KG1 (cell line): ENCODE measurements at places on chromosomes 5 and 9.
A peak's percentile ranks its signal among the peaks of the same experiment; 100 is the strongest.

DNA sequence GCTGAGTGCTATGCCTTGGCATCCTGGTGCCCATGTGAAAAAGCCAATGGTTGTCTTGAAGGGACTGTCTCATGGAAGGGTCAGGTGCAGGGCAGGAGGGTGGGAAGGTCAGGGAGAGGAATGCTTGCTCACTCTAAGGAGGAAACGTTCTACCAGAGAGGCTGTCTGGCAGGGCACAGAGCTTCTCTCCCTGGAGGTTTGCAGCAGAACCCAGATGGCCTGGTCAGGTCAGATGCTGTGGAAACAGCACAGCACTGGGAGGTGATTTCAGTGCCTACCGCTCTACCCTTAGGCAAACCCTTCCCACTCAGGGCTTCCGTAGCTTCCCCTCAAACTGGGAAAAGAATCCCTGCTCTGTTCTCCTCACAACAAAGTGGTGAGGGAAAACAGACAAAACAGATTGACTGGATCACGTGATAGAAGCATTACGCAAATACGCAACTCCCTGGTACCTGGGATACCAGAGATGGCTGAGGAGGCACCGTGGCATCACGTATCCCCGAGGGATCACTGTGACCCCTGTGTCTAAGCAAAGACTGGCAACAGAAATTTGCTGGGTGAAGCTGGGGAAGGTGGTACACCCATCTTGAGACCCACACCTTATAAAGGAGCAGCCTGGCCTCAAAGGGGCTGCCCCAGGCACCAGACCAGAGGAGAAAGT lies 3.9 kb upstream of the MGAT1 start:
- DNase-seq, result no peak

DNA sequence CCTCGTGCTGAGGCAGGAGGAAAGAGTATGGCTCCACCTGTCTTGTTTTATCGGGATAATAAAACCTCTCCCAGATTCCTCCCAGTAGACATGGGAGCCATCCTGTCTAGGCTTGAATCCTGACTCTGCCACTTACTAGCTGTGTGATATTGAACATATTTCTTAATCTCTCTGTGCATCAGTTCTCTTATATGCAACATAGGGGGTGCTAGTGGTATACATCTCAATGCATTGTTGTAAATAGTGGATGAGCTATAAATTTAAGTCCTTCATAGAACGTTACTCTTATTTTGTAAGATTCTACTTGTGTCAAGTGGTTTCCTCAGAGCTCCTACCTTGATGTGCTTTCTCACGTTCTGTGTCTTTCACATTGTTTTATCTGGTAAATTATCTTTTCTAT lies 417.7 kb upstream of the POU5F2 start:
- DNase-seq, result no peak

DNA sequence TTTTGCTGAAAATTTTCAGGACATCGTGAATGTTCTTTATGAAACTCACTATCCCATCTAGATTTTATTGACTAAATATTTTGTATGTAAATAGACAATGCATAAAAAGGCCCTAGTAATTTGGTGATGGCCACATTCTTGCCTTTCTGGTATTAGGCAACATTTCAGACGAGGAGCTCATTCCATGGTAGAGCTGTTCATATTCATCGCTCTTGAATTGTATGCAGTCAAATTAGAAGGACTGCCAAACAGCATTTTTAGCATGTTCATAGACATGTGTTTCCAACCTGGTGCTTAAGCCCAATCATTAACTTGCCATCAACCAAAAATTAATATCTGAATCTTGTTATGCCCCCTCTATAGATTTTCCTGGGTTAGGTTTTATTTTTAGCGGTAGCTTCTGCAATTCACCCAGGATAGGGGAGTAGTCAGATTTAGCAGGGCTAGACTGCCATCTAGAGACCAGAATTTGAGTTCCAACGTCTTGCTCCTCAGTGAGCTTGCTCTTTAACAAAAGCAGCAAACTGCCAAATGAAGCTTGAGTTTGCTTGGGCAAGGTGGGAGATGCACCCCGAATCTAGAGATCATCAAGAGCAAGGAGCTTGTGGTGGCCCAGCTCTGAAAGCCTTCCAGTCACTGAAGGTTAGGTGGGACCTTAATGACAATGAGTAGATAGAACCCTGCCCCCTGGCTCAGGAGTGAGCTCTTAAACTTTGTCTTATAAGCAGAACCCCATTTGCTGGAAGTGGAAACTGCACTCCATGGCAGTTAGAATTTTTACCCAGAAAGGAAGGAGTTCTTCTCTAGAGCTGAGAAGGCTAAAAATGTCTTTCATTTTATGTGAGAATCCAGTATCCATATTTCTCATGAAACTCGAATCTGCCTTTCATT lies 456.2 kb downstream of the RASEF start:
- peak; percentile 50 for DNase-seq

- DNase-seq, result no peak
Measured at GRCh38 chr5:155948576-155948975, 378.4 kb upstream of the SGCD start.

DNA sequence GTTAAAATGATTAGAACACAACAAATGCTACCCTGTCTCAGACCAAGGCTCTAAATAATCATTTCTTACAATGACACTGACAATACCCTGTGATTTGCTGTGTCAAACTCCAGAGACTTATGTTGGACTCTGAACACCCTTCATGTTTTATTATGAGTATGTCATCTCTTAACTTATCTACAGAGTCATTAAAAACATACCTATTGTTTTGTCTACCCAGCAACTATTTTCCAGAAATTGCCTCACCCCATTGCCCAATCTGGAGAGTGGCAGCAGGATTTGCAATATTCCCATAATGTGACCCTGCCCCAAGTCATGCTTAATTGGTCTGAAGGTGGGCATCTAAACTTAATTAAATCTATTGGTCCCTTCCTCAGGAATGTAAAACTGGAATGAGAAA lies 23.0 kb upstream of the KIF2A start:
- DNase-seq, result no peak

- no peak for DNase-seq
Measured at GRCh38 chr9:126617003-126617822, 3.5 kb downstream of the LMX1B start.

DNA sequence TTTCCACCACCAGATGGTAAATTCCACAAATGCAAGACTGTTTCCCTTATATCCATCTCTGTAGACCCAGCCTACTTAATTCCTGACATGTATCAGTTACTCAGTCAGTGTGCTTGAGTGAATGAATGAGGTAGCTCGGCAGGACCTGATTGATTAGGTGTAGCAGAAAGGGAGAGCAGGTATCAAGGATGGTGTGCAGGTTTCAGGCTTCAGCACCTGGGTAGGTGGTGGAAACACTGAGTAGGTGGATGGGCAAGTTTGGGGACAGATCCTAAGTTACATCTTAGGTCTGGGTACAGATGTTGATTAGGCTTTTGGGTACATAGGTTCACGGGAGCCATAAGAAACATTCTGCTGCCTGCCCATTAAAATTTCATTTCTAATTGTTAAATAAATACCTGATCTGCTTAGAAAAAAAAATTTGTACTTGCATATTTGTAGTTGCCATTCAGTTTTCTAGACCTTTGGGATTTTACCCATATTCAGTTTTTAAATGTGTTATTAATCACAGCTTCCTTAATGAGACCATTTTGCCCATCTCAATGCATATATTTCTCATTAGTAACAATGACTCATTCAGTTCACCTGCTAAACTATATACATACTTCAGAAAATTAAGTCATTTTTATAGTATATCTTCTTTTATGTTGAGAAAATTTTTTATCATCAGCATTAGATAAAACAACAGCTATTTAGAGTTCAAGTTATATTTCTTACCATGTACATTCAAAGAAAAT lies 111.8 kb downstream of the INIP start:
- no peak for DNase-seq

- DNase-seq, result no peak
Measured at GRCh38 chr5:175797521-175798038, 73.8 kb upstream of the CPLX2 start.

GRCh38 chr9:131809941-131810344 lies 70.1 kb upstream of the RAPGEF1 start:
- DNase-seq, result no peak
